RWPE2 (cell line): ENCODE measurements at places on chromosomes 2 and 18.

DNA sequence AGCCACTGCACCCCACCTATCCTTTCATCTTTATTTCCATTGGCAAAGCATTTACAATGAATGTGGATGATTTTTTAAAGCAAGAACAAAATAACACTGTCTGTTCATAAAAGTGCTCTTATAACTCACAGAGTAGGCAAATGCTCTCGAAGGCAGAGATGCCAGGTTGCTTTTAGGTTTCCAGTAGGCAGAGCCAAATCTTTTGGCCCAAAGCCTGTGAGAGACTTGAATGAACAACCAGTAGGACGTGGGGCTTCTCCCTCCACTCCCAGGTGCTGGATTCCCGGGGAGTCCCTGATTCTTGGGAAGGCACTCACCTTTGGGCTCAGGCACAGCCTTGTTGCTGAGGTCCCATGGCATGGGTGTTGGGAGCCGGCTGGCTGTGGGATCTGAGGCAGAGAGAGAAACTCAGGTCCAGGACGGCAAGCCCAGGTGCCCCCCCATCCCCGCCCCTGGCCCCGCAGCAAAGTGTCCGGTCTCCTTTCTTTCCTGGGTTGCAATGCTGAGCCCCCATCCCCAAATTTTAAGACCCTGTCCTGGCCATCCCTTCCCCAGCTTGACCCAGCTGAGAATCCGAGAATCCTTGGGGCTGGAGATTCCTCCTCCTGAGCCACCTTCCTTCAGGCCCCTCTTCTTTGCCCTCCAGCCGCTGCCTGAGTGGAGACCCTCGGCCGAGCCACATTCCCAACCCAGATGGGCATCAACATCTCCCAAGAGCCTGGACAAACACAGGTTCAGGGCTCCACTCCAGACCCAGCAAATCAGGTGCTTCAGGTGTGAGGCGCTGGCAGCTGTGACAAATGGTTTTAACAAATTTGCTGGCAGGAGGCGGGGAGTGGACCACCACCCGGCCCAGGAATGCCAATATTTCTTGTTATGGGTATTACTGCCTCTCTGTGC, 5.8 kb downstream of the NEURL3 start:
- DNase-seq, result no peak

DNA sequence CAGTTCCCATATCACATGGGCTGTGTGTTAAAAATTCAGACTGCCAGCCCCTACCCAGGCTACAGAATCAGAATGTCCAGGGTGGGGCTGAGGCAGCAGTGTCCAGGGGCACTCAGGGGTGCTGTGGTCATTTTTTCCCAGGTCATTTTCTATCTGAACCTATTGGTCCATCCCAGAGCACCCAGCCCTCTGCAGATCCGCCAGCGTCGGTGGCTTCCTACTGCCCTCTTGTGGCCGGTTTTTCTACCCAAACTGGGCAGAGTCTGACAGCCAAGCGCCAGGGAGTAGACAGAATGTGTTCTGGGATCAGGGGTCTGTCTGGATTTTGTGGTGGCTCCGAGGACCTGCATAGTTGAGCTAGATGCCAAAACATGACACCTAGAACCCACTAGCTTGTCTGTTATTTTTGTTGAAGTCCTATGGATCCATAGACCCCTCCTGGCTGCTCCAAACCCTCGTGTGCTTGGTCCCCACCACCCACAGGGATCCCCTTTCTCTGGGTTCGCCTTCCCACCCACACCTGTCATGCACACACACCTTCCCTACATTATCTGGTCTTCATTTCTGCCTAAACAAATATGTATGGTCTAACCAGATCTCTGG, 34.1 kb upstream of the RMDN2 start:
- DNase-seq, result no peak

- DNase-seq, result no peak
These were observed 9.5 kb downstream of the KCMF1 start for GRCh38 chr2:84980263-84980983.

DNA sequence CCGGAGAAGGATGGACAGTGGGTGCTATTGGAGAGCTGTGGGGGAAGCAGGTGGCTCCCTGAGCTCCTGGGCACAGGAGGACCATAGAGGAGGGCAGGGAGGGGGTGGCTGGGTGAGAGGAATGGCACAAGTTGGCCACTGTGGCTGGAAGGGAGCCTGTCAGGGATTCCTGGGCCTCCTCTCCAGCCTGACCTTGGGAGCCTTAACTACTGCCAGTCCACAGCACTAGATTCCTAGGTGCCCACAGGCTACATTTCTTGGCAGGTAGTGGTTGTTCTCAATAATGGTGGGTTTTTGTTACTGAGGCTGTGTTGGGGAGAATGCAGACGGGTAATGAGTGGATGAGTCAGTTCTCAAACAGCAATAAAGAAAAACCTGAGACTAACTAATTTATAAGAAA, 26.0 kb downstream of the EFHD1 start:
- DNase-seq, result no peak

DNA sequence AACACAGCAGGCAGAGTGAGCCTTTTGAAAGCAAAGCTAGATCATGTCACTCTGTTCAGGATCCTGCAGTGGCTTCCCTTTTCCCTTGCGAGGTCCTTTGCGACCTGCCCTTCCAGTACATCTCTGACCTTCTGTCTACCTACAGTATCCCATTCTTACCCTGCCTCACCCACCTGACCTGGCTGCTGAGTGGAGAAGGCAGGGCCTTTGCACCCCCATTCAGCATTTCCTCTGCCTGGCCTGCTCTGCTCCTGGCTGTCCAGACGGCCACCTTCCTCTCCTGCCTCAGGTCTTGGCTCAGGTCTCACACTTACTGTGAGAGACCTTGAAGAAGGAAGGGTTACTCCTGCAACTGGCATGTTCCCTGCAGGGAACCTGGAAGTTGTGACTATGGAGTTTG, 77.4 kb downstream of the MAPRE2 start:
- no peak for DNase-seq

- no peak for DNase-seq
These were observed 59.1 kb downstream of the ZEB2 start for GRCh38 chr2:144460727-144461307.

GRCh38 chr2:168956392-168956791, 55.3 kb downstream of the G6PC2 start:
- DNase-seq, result no peak

DNA sequence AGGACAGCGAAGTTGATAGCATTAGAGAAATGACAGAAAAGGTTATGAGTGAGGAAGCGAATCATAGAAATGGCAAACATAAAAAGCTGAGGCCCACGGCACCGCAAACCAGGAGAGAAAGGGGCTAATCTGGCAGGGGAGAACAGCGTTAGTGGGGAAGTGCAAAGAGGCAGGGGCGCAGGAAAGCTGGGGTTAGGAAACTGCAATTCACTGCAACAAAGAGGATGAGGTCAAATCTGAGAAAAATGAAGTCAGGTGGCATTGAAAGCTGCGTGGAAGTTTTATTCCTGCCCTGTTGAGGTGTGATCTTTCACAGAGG, 653 bp upstream of the ABI2 start:
- DNase-seq, result no peak

DNA sequence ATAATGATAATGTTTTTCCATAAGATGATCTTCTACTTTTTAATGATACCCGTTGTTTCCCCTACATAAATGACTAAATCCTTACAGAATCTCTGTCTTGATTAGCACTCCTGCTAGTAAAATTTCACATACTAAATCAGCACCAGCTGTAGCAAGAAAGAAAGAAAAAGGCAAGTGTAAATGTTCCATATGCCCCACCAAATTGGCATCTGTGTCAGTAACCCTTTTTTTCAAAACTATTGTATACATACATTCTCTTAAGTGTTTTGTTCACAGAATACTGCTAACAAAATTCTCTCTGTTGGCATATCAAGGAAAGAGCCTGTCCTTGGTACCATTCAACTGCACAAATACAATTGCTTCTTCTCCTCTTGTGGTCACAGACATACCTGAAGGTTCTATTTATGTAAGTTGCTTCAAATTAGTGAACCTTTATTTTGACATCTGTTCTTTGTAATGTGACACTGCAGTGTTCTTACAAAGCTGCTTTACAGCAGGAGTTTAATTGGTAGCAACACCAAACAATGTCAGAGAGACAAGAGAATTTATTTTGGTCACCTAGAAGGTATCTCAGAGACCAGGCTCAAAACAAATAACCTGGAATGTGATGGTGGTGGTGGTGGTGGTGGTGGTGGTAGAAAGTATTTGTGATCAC, 641.9 kb downstream of the ZEB2 start:
- DNase-seq, result no peak
